ENCODE measurements at places on chromosomes 12 and 14.

DNA sequence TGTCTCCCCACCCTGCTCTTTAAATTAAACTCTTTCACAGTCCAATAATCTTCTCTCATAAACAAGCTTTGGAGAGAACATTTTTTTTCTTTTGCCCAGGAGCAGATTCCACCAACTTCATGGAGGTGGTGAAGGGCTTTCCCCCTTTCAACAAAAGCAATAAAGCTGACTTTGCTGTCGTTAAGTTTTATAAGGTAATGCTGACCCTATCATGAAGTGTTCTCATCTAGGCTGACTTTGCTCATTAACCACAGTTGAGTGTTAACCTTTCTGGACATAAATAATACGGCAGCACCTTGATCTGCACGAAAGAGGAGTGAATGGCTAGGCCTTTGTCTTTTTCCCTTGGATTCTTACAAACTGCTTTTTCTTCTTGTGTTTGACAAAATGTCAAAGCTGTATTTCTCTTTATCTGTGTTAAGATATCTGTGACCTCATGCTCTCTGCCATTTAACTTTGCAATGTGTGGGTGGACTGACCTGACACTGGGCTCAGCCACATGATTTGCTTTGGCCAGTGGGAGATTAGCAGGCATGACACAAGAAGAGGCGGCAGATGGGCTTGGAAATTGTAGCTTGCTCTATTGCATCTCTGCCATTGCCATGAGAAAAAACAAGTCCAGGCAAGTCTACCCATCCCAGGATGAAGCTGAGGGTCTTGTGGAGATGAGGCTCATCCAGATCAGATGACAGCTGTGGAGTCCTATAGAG, 470.9 kb upstream of the CCDC196 start:
- DNase-seq = no peak

DNA sequence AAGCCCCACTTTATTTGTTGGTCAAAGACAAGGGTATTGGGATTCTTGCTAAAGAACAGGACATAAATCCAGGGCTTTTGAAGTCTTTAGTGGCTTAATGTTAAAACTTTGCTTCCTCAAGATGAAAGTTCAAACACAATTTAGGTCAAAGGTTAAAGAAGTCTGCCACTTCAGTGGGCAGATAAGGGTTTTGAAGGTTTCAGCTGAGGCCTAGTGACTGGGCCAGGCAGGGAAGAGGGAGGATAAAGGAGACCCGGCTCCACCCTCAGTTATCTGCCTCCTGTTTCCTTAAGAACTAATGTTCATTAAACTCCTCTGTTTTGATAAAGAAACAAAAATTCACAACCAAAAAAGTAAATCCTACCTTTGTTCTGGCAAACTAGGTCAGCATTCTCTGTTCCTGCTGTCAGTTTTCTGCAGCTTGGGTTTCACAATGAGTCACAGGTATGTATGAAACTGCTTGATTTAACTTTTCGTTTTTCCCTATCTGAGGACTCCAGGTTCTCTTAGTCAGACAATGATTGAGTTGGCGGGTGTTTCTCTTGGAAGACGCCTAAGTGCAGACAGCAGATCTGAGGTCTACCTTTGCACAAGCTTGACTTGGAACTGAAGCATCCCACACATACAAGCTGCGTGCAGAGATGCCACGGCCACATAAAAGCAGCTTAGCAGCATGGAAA, 208.3 kb downstream of the EXOC5 start:
- peak; percentile 1 for DNase-seq

DNA sequence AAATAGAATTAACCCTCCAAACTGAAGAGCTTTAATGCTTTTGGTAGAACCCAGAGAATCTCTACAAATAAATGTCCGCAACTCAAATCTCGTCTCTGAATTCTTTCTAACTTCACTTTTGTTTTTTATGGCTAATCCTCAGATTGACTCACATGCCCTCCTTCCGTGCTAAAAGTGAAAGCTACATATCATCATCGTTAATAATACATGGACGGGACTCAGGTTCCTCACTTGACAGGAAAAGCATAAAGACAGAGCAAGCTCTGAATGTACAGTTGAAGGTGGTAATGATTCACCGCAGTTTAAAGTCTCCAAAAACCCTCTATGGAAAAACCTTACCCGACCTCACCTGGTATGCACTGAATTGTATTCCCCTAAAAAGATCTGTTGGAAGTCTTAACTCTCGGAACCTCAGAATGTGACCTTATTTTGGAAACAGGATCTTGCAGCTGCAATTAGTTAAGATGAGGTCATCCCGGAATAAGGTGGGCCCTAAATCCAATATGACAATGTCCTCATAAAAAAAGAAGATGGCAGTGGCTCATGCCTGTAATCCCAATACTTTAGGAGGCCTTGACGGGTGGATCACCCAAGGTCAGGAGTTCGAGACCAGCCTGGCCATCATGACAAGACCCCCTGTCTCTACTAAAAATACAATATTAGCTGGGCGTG, 147.4 kb upstream of the FOXN3 start:
- DNase-seq = no peak

- DNase-seq = no peak
Measured at GRCh38 chr12:49693931-49694444, 13.2 kb downstream of the FMNL3 start.

- no peak for DNase-seq
Measured at GRCh38 chr12:68490476-68490875, 120.2 kb upstream of the RAP1B start.

DNA sequence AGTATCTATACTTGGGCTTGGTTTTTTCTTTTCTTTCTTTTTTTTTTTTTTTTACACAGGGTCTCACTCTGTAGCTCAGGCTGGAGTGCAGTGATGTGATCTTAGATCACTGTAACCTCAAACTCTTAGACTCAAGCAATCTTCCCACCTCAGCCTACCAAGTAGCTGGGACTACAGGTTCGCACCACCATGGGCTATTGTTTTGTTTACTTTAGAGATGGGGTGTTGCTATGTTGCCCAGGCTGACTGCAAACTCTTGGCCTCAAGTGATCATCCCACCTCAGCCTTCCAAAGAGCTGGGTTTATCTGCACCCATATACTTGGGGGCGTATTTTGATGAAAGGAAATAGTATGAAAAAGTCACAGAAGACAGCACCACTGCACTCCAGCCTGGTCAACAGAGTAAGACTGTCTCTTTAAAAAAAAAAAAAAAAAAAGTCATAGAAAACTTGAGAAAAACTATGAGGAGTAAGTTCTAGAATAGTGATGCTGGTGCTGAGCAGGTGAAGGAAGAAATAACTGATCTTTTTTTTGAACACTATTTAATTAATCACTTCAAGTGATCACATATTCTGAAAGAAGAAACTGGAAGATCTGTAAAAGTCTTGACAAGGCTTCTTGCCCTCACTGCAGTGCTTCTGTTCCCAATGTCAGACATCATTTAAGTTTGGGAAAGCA, 53.8 kb upstream of the NPFF start:
- no peak for DNase-seq

- no peak for DNase-seq
Measured at GRCh38 chr14:100165376-100165775, 5.9 kb upstream of the DEGS2 start.

DNA sequence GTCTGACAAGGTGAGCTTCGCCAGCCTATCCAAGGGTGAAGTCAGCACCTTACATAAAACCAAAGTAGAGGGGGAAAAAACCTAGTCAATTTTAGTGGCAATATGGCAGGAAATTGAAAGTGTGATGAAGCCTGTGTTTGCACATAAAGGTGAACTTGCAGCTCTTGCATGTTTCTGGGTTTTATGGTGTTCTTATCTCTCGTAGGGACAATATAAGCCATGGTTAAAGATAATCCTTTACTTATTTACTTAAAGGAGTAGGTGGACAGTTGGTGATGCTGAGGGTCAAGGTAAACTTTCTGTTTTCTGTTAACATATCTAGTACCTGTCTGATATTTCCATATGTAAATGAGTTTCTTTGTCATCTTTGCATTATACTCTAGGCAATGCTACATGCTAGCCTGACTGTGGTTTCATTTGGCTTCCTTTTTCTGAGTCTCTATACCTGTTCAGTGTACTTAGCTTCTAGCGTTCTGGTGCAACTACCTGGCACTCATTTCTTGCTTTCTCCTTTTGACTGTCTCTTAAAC, 32.8 kb downstream of the CCDC91 start:
- DNase-seq = no peak

GRCh38 chr12:58860056-58860787, 60.1 kb downstream of the LRIG3 start:
- no peak for DNase-seq

DNA sequence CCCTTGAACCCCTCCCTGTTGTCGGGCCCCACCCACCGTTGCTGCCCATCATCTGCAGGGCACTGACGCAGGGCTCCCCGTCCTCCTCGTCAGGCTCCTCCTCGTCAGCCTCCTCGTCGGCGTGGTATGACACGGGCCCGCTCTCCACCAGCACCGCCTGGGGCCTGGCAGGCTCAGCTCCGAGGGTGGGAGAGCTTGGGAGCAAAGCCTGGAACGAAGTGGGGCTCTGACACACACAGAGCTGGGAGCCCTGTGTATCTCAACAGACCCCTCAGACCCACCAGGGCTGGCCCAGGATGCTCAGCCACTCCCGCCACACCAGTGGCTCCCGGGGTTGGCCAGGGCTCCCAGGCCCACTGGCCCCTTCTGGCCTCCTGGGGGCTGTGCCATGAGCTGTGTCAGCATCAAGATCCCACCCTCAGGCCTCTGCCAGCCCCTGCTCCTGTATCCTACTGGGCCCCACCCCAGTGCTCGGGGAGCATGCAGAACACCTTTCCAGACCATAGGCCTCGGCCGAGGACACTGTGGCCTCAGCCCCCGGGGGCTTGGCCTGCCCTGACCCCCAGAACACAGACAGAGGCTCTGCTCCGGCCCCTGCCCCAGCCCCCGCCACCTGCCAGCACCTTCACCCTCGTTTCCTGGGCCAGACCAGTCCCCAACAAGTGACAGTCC, 30.1 kb upstream of the NUDT14 start:
- DNase-seq = no peak

GRCh38 chr12:120710031-120710804, at the start of gene UNC119B:
Gene UNC119B, plus strand, starts transcription at chr12:120710458. Its CDS starts 17 bp downstream, at chr12:120710475.
- peak; percentile 34 for DNase-seq

DNA sequence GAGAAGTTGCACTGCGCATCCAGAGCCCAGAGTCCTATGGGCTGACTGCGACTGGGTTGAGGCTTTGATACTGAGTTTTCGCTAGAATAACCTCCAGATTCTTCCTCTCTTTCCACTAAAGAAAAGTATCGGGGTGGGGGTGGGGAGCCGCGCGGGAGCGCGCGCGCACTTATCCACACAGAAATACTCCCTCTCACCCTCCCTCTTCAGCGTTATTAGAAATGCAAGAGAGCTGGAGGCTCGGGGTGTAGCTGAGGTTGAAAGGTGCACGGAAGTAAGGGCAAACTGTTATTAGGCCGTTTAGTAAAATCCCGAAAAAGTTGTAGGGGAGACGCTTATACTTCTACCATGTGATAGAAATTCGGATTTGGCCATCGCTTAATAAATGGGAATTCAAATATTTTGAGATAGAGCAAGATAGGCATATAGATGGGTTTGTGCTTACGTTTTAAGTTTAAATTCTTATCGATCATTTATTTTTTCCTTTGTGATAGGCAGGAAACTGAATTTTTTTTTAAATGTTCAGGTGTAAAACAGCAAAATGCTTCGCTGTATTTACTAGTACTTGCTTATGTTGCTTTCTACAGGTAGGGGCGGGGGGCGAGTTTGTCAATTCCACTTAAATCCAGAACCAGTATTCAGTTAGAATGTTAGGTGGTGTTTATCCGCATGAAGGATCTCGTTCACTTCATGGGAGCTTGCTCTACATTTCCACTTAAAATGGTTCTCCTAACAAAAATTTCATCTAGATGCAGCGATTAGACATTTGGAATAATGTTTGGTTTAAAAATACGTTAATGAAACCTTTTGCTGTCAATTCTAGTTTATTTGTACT, 1.1 kb downstream of the ARHGAP5 start:
- DNase-seq = no peak

DNA sequence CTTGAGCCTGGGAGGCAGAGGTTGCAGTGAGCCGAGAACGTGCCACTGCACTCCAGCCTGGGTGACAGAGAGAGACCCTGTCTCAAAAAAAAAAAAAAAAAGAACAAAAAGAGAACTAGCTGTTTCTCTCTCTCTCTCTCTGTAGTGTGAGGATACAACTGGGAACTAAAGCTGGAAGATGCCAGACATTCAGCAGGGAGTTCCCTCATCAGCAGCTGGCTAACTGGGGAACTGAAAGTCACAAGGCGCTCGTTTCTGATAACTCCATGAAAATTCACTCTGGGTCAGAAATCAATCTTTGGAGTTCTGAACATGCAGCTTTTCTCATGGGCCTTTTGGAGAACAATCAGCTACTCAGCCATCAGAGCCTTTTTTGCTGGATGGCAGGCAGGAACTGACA, 43.5 kb upstream of the MAP1LC3B2 start:
- no peak for DNase-seq

DNA sequence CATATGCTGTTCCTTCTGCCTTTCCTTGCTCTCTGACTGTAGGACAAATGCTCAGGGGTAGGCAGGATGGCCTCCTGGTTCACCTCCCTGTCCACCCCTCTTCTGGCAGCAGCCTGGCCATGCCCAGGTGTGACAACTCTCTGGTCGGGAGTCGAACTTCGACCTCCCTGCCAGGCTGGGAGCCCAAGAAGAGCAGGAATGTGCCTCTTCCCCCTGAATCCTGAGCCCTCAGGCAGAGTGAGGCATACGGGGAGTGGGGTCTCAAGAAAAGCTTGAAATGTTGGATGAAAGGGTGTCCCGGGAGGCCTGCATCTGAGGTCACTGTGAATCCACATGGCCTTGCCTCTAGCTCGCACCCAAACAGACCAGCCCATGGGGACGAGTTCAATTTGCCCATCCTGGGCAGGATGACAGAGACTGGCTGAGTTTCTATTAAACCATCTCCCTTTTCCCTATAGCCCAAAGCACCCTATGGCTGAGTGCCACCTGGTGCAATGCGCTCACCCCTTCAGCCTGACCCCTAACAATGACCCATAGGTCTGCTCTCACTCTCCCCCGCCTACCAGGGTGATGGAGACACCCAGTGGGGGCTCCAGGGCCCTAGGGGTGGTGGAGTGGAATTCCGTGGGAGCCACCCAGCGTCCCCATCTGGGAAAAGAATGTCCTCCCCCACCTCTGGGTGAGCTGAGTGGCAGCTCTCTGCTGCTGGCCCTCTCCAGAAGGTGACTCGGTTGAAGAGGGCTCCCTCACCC, 52.9 kb upstream of the DIO3 start:
- no peak for DNase-seq

- no peak for DNase-seq
Measured at GRCh38 chr12:93914281-93914680, 234.1 kb upstream of the PLXNC1 start.

DNA sequence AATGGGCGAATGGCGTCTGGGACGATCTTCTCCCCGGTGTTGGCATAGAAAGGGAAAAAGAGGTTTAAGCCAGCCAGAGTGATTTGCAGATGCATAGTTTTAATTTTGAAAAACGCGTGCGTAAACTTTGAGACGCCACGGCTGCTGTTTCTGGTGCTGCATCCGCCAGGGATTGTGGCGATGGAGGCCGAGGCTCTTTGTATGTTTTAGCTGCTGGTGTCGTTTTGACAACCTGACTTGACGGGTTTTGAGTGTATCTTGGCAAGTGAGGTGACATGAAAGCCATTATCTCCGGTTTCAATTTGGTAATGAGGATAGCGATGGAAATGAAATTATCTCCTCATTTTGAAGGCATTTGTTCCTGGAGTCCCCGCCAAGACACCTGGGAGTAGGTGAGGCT, 1.6 kb downstream of the PTGDR start:
- no peak for DNase-seq

- DNase-seq = no peak
Measured at GRCh38 chr12:19938031-19938430, 430.3 kb upstream of the PDE3A start.

Measured in stimulated activated CD4-positive, alpha-beta T cell treated with anti-CD3 and anti-CD28 coated beads, Interleukin-1b, Interleukin-23, amount 100 ng/mL, for 1 hour (primary cell).